ENCODE measurements at places on chromosomes 4 and X.

DNA sequence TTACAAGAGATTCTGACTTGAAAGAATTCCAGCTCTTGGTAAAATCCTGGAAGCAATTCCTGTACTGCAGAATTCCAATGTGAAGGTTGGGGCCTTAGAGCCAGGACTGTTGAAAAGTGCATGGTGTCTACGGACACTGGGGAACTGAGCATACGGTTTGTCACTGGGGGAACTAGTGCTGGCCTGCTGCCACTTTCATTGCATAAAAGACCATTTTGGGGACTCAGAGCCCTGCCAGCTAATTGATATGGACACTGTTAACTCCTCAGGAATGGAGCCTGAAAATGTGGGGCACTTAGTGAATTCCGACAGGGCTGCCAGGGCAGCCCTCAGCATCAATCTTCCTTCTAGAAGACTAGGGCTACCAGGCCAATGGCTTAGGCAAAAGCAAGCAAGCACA, 55.9 kb downstream of the AMOT start:
- no peak for DNase-seq

DNA sequence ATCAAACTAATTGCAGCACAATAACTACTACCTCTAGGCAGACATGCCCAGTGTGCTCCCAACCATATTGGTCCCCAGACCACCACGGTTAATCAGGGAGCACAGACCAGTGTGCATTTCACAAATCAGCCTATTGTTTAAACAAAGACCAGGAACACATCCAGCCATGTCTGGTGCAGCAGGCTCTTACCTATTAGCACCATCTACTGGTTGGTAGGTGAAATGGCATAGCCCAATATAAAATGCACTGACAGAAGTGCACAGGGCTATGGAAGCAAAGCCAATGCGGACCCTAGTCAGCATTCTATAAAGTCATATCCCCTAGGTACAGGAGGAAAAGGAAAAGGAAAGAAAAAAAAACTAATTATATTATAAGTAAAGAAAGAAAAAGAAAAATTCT, 15.5 kb upstream of the CYLC1 start:
- peak; percentile 9 for DNase-seq

DNA sequence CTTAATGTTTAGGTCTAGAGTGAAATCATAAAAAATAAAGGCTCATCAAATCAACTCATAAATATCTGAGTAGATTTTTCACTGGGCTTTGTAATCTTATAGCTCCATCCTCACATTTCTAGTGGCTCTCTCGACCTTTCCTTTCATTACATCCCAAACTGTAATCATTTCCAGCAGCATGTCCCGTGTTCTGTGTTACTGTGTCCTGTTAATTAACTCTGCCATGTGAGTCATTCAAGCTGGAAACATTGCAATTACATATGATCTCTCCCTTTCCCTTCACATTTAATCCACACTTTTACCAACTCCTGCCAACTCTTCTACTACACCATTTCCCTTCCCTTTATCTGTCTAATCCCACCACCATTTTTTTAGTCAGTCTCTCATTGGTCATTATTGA, 75.5 kb downstream of the UGT8 start:
- DNase-seq, result no peak

DNA sequence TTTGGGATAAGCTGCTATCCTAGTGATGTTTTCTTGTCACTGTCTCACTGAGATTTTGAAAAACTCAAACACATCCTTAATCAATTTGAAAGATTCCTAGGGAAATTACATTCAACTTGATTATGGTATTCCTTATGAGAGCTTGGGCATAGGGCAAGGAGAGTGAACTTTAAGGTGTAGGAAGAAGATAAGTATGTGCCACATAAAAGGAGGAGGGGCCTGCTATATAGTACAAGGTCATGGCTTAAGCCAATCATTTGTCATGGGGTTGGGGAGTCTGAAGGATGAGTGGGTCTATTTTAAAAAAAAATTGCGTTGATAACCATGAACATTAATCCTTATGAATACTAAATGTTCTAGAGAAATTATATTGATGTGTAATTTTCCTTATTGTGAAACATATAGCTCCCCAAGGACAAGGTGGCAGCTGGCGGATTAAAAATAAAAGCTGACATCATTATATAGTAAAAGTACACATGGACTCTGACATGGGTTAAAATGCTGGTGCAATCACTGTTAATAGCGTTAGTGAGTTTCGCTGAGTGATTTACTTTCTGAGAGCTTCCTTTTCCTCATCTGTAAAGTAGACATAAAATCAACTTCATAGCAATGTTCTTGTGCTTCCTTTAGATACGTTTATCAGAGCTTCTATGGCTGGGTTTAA, 17.4 kb downstream of the GALNT7 start:
- DNase-seq, result no peak

- no peak for DNase-seq
These were observed 110.0 kb upstream of the IGFBP7 start for GRCh38 chr4:57220172-57220571.

- DNase-seq, result no peak
These were observed 73.0 kb upstream of the ADGRG2 start for GRCh38 chrX:19195243-19195610.

DNA sequence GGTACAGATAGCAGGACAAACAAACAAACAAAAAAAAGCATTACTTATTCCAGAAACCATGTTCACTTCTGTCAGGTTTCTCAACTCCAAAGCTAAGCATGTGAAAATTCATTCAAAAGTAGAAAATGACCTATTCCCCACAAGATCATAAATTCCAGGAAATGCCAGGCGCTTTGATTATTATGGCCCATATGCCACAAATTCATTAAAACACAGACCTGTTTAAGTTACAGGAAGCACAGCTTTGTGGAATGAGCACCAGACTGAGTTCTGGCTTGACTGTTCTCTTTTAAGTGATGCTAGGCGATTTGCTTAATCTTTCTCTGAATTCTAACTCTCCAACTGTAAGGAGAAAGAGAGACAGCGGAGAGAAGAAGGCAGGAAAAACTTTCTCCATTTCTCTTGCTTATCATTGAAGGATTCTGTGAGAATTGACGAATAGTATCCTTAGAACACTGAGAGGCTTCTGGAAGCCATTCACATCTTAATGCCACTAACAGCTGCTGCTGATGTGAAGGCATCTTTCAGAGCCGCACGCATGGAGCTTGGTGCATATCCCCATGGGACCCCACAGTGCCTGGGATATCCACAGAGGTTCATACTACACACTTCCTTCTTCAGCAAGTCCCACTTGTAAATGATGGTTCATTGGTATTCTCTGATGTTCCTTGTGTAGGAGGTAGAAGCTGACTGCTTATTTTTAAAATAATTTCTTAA, 138.0 kb downstream of the ZNF674 start:
- DNase-seq, result no peak

DNA sequence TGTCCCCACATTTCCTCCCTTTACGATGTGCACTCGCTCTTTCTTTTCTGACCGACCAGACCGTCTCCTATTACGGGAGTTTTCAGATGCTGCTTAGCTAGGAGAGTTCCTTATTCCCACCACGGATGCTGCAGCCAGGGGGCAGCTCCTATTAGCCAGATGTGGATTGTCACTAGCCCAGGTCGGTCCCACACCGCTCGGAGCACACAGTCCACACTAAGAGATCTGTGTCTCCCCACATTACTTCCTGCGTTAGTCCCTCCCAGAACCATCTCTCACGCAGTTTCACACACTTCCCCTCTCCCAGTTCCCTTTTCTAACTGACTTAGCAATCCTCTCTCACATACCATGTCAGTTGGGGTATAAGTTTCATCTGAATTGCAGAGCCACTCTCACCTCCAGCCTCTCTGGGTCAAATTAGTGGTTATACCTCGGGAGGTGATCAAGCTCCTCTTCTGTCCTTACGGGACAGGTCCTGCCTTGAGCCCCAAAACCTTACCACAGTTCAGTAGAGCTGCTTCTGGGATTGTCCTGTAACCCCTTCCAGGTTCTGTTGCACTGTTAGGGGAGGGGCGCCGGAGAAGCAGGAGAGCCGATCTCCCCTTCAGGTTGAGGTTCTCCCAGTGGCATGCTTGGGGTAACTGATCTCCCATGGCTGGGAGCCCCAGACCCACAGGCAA, 28.2 kb downstream of the SULT1E1 start:
- no peak for DNase-seq

DNA sequence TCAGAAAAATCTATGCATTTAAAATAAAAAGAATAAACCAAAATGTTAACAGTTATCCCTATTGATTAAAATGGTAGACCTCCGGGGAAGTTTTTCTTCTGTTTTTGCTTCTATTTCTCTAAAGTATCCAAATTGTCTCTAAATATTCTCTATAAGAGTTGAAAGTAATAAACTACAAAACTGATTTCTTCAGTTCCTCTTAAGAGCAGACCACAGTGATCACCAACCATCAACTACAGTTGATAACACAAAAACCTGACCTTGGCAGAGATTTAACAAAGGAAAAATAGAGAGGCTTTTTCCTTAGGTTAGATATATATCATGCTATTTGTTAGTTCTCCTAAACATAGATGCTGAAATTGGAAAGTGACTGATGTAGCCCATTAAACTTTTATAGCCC, 27.3 kb downstream of the DDX60 start:
- no peak for DNase-seq

DNA sequence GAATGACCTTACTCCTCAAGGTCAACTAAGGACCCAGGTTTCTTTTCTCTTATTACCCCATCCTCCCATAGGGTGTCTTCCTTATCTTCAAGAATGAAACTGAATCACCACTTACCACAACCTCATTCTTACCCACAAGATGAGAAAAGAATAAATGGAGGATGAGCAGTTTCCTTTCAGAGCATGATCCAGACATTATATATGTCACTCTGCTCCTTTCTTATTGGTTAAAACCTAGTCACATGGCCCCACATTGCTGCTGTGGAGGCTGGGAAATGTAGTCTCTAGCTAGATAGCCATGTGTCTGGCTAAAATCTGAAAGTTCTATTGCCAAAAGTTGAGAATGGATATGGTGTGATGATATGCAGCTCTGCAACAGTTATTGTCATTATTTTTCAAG, 62.4 kb upstream of the RAI2 start:
- DNase-seq, result peak; percentile 0

DNA sequence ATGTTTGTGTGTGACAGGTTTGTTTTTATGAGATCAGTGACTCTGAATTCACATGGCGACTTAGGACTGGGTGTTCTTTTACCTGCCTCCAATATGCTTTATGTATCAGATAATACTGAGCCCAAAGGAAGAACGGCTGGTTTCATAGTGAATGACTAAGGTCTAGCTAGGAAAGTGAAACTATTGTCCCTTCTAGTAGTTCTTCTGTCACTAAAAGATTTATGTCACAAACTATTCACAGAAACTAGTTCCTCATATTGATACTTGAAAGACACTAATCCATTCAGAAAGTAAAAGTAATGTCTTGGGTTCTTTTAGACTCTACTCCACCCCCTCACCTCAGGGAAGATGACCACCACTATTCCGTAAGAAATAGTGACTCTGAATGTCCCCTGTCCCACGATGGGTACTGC, 81.7 kb downstream of the EGF start:
- no peak for DNase-seq

GRCh38 chr4:7852568-7853185, 87.0 kb downstream of the AFAP1 start:
- DNase-seq, result no peak

- no peak for DNase-seq
These were observed 90.3 kb upstream of the TBL1X start for GRCh38 chrX:9374555-9374954.

DNA sequence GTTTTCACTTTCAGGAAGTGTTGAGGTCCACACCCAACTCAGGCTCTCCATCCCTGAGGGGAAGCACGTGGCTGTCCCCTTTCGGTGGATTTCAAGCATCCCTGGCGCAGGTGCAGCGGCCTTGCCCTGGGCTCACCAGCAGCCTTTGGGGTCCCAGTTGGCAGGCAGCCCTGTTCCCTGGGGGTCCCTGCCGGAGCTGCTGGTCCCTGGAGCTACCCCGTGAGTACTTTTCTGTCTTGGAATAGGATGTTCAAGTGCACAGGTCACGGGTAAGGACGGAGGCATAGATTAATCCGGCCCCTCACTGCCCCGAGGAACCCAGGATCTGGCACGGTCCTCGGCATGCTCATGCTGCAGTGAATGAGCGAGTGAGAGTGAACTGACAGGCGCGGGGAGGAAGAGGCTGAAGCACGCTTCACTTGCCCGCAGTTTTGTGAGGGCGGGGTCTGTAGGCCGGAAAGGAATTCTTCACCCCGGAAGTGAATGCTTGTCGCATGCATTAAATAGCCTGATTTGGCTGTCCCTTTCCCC, 117.2 kb upstream of the FAT1 start:
- no peak for DNase-seq

- DNase-seq, result peak; percentile 90
These were observed at the start of gene UBE2K for GRCh38 chr4:39697740-39698423. Gene UBE2K (plus strand): TSS chr4:39698136. CDS start chr4:39698328, 192 bp downstream.

GRCh38 chr4:95466791-95467190, 82.0 kb downstream of the UNC5C start:
- no peak for DNase-seq

DNA sequence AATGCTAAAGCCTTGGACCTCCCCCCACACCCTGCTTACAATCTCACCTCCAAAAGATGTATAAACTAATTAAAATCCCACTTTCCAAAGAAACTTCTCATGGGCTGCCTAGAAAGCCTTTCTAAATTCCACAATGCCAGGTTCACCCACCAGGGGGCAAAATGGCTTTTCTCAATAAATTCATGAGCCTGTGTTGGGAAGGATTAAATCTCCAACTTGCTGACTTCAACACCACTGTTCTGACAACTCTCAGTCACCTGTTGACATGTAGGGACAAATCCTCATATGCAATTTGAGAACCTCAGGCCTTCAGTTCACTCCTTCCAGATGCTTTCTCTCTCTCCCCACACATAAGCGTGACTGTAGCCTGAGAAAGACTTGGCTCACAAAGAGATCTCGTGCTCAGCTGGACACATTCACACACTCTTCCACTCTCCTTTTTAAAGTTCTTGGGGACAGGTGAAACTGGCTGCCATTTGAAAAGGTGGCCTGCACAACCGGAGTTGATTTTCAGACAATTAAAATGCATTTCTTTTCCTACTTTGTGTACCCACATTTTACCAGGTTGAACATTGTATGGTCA, 88.6 kb upstream of the PRPS2 start:
- DNase-seq, result no peak

- no peak for DNase-seq
These were observed 8.1 kb downstream of the TMEM131L start for GRCh38 chr4:153474251-153474650.

DNA sequence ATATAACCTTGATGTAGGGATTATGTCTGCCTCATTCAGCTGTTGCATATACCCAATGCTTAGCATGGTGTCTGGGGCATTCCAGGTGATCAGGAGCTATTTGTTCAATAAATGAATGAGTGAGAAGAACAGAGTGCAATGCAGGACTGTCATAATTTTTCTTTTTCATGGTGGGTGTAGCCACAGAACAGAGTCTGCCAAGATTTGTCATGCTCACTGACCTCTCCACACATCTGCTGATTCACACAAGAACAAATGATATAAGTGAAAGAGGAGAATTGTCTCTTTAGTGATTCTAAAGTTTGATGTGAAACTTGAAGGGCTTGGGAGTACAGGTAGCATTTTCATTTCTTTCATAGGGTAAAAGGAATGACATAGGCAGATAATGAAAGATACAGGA, 64.4 kb upstream of the TEX13D start:
- DNase-seq, result no peak

DNA sequence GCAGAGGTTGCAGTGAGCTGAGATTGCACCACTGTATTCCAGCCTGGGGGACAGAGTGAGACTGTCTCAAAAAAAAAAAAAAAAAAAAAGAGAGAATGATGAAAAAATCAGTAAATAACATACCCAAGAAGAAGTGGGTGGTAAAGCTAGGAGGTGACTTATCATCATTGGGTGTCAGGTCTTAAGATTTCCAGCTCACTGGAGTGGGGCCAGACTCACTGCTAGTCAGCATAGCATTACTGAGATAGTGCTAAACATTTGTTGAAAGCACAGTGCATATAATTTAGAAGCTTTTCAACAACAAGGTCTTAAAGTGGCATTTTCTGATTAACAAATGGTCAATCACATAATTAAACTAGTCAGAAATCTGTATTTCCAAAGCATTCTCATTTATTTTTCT, 221.8 kb upstream of the GYPA start:
- DNase-seq, result no peak
